Amniotic stem cell (primary cell): ENCODE measurements at places on chromosomes 11 and 22.

GRCh38 chr22:22403771-22404170 is 104.8 kb downstream of the ZNF280B start:
- no peak for DNase-seq

- no peak for DNase-seq
These were observed 57.8 kb downstream of the CEP164 start for GRCh38 chr11:117385471-117385870.

DNA sequence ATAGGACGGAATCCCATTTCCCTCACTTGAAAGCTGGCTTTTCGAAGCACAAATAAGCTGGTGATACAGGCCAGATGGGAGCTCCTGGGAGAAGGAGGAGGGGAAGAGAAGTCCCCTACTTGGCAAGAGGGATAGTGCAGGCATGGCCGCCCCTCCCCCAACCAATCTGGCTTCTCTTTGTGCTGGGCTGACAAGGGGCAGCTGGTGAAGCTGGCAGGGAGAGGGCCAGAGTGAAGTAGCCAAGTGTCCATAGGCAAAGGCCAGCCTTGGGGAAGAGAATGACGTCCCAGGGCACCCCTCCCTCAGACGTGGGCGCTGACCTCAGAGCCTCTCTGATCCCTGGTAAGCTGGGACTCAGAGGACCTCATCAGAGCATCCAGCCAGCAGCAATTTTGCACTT is 78.7 kb upstream of the GRAMD1B start:
- DNase-seq: no peak

DNA sequence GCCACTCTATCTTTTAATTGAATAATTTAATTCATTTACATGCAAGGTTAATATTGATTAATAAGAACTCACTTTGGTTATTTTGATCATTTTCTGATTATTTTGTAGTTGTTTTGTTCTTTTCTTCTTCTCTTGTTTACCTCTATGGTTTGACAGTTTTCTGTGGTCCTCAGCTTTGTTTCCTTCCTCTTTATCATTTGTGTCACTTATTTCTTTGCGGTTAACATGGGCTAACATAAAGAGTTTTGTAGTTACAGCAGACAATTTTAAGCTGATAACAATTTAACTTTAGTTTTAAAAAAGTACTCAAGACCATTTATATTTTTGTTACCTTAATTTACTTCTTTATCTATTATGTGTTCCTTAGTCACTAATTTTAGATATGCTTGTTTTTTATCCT is 1032.8 kb upstream of the RAG2 start:
- DNase-seq: no peak

DNA sequence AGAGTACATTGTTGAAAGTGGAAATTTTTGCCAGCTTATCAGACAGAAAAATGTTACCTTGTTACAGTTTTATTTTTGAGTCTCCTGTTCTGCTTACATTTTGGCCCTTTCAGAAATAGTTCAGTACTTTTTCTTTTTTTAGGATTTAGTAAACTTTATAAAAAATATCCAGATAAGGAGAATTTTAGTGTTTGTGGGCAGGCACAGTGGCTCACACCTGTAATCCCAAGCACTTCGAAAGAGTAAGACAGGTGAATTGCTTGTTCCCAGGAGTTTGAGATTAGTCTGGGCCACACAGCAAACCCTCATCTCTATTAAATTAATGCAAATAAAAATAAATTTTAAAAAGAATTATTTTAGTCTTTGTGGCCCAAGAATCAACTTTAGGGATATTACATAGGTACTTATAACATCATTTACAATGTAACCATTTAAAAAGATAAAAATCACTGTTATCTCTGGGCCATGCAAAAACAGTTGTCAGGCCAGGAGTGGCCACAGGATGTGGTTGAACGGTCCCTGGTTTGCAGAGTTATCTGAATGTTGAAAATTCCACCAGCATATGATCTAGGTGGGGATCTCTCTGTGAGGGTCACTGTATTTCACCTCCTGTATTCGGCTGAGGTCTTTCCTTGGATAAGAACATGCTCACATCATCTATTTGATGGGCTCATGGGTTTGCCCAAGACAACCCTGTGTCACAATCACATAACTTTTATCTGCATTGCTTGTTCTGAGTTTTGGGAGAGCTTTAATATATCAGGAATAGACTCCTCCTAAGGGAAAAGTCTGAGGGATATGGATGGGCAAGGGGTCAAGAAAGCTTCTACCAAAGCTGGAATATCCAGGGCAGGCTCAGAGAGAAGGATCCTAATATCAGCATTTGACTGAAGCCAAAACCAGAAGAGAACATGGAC is 91.5 kb downstream of the GGTLC2 start:
- DNase-seq: no peak

DNA sequence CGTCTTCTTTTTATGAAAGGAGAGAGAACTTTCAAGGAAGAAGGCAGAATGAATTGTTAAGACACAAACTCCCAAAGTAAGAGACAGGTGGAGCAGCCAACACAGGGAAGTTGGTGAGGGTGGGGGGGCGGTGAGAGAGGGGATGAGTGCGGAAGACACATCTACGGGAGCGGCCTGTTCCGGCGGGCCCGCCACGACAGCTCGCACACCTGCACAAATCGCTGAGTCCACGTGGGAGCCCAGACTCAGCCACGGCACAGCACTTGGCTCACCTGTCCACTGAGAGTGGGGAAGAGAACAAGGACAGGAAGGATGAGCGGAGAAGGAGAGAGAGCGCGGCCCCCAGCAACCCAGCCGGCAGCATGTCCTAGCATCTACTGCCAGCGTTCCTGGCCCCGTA is 331.1 kb downstream of the CADM1 start:
- DNase-seq: no peak

GRCh38 chr11:86183694-86184093 is 60.9 kb upstream of the EED start:
- DNase-seq: no peak

DNA sequence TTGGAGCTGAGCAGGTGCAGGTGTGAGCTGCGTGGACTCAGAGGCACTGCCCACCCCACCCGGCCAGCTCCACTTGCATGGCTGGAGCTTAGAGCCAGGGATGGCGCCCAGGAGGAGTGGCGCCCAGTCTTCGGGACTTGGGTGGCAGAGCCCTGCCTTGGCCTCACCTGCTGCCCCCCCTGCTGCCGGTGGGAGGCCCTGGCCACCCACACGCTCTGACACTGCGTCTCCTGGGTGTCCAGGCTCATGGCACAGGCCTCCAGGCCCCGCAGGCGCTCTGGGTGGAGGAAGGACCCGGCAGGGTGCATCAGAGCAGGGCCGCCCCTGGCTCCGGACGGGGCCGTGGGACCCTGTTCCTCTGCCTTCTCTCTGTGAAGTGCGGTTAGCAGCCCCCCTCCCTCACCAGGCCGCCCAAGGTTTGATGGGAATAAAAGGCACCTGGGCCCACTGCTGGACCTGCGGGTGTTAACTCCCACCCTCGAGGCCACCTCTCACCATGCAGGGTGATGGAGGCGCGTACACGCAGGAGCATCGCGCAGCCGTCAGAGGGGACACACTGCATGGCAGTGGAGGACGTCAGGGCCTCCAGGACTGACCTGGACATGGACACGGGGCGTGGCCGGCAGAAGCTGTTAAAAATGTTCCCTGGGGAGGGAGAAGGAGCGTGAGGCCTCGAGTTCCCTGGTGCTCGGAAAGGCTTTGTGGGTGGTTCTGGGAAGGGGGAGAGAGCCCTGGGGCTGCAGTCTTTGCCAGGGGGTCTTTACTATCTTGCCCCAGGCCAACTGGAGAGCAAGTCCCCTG is 11.8 kb downstream of the IL17REL start:
- no peak for DNase-seq
